ENCODE measurements at places on chromosomes 3 and 15.

- no peak for DNase-seq
Observed at GRCh38 chr15:52101542-52102323, 10.8 kb downstream of the BCL2L10 start.

DNA sequence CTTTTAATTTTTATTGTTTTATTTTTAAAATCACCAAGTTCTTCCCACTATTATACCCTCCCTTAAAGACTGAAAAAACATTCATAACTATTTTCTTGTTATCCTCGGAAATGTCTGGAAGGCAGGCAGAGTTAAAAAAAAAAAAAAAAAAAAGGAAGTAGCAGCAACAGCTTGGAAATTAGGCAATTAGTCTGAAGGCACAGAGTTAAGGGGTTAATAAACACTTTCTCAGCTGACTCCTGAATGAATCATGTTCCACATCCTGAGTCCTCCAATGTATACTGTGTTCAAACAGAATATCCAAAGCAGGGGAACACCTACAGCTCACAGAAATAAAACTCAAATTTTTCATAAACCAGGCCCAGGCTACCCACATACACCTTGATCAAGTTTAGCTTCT, 5.8 kb downstream of the HEXA start:
- DNase-seq = no peak

- DNase-seq = no peak
Observed at GRCh38 chr3:108202080-108202479, 20.1 kb downstream of the IFT57 start.

- no peak for DNase-seq
Observed at GRCh38 chr15:57655809-57656208, 50.7 kb upstream of the POLR2M start.

- no peak for DNase-seq
Observed at GRCh38 chr15:66066005-66066404, 187.5 kb downstream of the MEGF11 start.

- DNase-seq = no peak
Observed at GRCh38 chr3:12541625-12542024, 3.7 kb downstream of the MKRN2OS start.

- DNase-seq = peak; percentile 15
Observed at GRCh38 chr3:193614430-193614829, 21.4 kb downstream of the OPA1 start.

DNA sequence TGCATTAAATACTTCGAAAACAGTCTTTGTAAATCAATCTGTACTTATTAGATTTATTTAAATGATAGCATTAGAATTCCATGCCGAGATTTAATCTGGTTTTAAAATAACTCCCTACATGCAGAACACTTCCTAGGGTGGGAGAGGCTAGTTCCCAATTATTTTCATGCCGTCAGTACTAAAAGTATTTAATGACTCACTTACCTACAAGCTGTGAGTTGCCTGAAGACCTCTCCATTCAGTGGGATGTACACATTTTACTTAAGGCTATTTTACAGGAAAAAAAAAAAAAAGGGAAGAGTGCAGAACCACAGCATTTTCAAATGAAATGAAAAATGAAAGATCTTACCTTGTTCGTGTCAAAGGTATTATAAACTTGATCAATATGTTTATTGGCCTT, 469 bp downstream of the GUCA1C start:
- no peak for DNase-seq

- DNase-seq = peak; percentile 54
Observed at GRCh38 chr3:185878920-185879319, 54.1 kb upstream of the IGF2BP2 start.

GRCh38 chr15:74264081-74264501, 28.0 kb downstream of the CCDC33 start:
- no peak for DNase-seq

- no peak for DNase-seq
Observed at GRCh38 chr3:172786036-172786435, 35.5 kb downstream of the ECT2 start.

- DNase-seq = peak; percentile 38
Observed at GRCh38 chr15:39830166-39830565, 47.5 kb upstream of the FSIP1 start.

GRCh38 chr3:52513281-52513680, 18.1 kb downstream of the STAB1 start:
- DNase-seq = no peak

DNA sequence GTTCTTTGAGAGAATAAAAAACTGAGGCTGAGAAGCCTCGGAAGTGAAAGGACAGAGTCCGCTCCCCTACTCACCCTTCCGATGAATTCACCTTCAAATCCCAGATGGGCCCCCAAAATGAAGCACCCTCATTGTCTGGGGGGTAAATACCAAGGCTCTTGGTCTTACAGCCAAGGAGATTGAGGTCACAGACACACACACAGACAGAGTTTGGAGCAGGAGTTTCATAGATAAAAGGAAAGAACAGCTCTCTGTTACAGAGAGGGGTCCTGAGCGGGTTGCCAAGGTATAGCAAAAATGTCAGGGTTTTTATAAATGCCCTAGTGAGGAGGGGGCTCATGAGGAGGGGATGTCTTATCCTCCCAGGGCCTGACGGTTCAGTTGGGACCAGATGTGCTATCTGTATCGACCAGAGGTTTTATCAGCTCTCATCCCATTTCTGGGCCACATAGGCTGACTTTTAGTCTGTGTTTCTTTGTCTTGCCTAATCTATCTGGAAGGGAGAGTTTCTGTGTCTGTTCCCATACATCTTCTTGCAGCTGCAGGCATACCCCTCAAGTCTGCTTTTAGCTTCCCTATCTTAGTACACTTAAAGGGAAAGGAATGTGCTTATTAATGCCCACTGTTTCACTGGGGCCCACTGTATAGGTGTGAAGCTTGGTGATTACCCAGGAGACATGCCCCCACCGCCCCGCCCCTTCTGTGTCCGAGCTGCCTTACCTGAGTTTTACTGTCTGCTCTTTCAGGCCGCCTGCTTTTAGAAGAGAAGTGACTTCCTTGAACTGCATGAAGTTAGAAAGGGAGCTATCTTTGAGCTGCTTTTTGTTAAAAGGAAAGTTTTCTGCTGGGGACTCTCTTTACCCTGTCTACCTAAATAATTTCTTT, 66.8 kb upstream of the ATP11B start:
- DNase-seq = no peak

DNA sequence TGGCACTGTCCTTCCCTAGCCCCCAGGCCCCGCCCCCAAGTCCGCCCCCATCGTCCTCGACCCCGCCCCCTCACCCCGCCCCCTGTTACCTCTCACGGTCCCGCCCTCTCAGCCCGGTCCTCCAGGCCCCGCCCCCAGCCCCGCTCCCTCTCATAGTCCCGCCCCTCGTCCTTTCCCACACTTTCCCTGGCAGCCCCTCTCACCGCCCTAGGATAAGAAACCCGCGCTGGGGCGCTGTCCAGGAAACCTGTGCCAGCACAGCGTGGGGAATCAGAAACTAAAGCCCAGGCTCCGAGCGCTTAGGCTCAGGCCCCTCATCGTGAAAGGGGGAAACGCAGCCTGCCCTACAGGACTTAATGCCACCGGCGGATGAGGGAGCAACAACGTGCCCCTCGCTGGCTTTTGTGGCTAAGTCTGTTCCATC, 20.9 kb downstream of the TRPM1 start:
- DNase-seq = no peak

GRCh38 chr3:180325533-180325932, 276.4 kb upstream of the TTC14 start:
- DNase-seq = no peak

DNA sequence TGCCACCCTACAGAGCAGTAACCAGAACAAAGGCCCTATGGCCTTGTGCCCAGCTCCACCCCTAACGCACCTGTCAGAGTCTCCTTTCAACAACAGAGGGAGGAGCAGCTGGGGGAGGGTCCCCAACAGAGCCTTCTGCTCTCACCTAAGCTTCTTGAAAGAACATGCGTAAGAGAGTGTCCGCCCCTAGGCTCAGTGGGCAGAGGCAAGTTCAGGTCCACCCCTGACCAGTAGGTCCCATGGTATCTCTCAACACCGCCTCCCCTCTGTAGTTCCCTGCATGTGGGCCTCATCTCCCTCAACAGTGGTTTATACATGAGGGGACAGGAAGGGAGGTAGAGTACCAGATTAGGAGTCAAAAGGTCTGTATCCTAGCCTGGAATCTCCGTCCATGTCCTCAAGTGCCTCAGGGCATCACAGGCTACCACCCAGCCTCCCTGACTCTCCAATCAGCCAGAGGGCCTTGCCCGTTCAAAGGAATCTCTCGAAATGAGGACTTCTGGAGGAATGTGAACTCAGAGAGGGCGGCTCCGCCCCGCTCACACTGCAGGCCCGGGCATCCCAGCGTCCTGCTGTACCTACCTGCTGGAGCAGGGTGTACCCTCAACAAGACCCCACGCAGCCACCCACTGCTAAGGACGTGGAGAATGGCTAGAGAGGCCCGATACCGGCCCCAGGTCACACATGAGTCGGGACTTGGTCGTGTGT, 680 bp downstream of the POC1A start:
- DNase-seq = peak; percentile 67

GRCh38 chr15:64571857-64572291, 111.5 kb downstream of the ZNF609 start:
- DNase-seq = peak; percentile 31
